ENCODE measurements at places on chromosomes 2 and 18.

DNA sequence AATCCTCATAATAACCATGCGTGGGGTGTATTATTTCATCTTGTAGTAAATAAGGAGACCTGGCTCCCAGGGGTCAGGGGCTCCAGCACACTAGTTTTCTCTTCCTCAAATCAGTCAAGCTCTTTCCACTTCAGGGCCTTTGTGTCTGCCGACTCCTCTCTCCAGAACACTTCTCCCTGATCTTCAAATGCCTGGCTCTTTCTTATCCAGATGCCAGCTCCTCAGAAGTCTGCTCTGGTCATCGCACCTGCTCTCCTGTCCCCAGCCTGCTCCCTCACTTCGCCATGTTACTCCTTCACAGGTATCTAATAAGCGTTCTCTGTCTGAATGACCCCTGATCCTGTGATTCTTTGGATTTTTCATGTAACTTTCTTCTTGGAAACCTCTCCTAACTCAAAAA is 62.0 kb downstream of the GYPC start:
- no peak for DNase-seq

- no peak for DNase-seq
These were observed 2.8 kb downstream of the MFSD2B start for GRCh38 chr2:24012521-24013188.

- no peak for DNase-seq
These were observed 712.5 kb downstream of the TDRD15 start for GRCh38 chr2:21836261-21836660.

DNA sequence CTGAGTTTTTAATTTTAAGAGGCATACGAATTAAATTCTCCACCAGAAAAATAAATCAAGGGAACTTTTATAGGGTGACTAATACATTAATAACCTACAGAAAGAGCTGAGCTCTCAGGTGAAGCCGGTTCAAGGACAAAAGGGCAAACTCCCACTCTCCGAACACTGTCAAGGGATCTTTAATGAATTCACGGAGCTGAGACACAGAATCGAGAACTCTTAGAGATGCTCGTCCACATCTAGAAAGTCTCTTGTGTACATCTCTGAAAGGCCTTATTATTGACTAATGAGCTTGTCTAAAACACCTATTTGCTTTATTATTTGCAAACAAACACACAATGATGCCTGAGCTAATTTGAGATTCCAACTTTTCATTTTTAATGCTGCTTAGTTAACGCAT is 33.3 kb upstream of the PIK3C3 start:
- DNase-seq = no peak

- no peak for DNase-seq
These were observed 149.0 kb upstream of the CDH7 start for GRCh38 chr18:65601775-65602174.

DNA sequence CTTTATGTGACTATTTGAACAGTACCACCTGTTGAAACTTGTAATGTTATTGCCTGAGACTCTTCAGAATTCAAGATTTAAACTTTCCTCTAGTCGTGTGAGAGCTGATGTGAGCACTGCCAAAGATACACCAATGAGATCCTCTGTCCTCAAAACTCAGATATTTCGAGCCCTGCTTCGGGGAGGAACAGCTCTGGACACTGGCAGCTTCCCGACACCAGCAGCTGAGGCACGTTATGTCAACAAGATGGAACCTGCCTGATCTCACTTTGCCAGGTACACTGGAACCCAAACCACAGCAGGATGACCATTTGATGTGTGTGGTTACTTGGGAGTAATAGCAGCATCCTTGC is 319.9 kb upstream of the RBMS1 start:
- DNase-seq = no peak

DNA sequence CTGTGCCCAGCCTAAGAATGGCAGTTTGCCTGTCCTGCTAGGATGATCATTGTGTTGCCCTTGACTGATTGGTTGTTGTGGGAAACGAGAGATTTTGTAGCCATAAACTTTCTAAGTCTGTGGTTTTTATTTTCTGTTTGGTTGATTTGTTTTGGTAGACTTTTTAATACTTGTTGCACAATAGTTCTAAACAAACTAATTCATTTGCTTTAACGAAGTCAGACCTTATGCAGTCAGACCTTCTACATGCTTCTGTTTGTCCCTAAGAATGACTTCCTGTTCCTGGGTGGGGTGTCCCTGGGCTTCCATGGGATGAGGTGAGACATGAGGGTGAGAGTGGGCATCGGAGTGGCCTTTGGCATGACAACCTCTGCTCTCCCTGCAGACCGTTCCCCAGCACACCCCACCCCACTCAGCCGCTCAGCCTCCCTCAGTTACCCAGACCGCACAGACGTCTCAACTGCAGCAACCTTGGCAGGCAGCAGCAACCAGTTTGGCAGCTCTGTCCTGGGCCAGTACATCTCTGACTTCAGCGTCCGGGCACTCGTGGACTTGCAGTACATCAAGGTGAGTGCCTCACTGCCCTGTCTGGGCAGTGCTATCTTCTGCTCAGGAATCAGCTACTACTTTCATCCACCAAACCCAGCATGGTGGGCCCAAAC is 7.8 kb upstream of the CNNM3 start:
- no peak for DNase-seq

DNA sequence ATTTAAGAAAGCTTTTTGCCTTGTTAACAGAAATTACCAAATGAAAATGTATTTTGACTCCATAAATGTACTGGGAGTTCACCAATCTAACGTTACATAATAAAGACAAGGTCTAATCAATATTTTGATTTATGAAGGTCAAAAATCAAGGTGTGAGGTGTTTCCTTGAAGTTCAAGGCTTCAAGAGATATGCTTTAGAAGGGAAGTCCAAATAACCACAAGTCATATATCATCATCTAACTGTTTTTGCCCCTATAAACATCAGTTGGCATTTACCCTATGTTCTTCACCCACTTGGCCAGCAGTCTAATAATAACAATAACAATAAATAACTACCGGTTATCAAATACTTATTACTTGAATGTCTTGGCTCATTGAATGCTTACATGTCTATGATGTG is 196.1 kb upstream of the ID2 start:
- no peak for DNase-seq

GRCh38 chr2:240705204-240705791 is 13.6 kb downstream of the AQP12A start:
- DNase-seq = no peak

DNA sequence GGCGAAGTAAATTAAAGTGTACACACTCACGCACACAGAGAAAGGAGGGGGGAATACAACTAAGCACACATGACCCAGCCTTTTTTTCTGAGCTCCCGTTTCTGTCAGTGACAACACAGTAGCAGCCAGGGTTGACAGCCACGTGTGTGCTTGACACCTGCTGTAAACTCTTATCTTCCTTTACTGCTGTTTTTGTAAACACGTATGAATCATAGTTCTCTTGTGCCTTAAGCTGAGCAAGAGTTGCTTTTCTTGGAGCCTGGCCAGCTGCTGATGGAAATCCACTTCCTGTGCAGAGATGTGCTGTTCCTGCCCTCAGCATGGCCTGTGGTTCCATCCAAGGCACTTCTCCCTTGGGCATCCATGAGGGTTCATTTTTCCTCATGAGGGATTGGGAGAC is 561.9 kb downstream of the GALR1 start:
- no peak for DNase-seq

DNA sequence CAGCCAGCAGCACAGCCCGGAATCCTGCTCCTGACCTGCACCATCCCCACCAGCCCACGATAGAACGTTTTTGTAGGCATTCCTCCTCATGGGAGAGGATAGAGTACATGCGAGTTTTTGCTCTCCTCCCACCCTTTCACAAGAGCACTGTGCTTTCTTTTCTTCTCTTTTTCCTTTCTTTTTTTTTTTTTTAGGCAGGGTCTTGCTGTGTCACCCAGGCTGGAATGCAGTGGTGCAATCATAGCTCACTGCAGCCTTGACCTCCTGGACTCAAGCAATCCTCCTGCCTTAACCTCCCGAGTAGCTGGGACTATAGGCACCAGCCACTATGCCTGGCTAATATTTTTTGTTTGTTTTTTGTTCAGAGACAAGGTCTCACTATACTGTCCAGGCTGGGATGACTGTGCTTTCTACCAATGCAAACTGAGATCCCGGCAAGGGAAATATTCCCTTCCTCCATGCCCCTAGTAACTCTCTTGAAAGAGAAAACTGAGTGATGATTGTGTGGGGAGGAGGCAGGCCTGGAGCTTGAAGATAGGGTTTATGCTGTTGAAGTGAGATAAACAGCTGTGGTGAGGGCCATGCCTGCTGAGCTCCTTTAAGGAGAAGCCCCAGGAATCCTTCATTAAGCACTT is 82.6 kb upstream of the TXNDC2 start:
- no peak for DNase-seq

DNA sequence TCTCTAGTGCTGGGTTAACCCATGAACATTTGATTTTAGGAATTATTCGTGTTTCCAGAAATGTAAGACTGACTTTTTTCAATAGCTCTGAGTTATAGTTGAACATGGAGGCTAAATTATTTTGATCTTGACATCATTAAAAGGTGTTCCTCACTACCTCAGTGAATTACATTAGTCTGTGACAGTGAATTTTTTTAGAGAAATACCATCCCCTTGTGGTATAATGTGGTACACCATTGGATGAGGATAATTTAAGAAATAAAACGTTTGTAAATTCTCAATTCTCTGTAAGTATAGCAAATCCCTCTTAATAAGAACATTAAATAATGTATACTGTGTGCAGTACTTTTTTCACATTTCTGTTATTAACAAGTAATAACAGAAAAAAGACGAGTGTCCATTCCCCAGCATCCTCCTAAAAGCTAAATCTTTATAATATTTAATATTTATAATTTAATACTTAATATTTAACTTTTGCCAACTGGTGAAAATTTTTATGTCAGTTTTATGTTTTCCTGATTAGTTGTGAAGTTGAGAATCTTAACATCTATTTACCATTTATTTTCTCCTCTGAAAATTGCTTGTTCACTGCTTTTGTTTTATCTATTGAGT is 70.3 kb upstream of the CWC22 start:
- DNase-seq = no peak

DNA sequence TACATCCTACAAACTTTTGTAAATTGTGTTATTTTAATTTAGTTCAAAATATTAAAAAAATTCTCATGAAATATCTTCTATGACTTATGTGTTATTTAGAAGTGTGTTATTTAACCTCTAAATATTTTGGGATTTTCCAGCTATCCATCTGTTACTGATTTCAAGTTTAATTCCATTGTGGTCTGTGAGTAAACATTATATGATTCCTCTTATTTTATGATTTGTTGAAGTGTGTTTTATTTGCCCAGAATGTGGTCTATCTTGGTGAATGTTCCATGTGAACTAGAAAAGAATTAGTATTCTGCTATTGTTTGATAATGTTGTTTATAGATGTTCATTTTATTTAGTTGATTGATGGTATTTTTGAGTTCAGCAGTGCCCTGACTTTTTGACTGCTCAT is 136.0 kb downstream of the ZNF804A start:
- DNase-seq = no peak

DNA sequence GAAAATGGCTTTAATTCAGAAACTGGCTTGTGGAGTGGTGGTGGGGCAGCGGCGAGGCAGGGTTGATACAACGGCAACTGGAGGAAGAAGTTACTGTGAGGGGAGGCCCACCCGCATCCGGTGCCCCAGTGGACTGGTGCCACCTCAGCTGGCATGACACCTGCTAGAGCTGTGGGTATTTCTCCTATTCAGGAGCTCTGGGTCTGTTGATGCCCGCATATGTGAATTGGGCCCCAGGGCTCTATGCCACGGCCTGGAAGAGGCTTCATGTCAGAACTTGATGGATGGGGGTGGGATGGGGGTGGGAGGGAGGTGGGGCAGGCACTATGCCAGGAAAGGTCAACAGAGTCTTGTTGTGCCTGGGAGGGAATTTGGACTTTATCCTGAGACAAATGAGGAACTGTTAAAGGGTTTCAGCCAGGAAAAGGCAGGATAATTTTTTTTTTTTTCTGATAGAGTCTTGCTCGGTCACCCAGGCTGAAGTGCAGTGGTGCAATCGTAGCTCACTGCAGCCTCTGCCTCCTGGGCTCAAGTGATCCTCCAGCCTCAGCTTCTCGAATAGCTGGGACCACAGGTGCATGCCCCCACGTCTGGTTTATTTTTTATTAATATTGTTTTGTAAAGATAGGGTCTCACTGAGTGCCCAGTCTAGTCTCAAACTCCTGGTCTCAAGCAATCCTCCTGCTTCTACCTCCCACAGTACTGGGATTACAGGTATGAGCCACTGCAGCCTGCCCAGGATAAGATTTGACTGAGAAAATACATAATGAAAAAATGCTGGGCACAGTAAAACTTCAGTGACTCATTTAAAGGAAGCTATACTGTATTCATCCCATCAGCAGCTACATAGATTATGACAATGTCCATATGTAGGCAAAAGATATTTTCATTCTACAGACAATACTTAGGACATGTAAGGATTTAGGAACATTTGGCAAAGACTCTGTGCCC is 52.6 kb downstream of the SH2D6 start:
- DNase-seq = no peak

DNA sequence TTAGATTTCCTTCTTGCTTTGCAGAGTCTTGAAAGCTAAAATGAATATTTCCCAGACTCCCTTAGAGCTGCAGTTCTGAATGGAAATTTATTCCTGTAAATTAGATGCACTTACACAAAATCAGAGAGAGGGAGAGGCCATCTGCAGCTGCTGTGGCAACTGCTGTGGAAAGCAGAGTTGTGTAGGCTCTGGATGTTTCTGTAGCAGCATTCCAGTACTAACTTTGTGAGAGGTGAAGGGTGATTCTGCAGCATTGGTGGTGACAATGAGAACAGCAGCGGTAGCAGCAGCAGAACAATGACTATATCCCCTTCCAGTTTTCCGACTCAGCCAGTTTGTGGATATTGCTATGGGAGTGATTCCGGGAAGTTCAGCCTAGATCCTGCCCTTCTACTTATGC is 433.0 kb upstream of the REG3G start:
- no peak for DNase-seq

DNA sequence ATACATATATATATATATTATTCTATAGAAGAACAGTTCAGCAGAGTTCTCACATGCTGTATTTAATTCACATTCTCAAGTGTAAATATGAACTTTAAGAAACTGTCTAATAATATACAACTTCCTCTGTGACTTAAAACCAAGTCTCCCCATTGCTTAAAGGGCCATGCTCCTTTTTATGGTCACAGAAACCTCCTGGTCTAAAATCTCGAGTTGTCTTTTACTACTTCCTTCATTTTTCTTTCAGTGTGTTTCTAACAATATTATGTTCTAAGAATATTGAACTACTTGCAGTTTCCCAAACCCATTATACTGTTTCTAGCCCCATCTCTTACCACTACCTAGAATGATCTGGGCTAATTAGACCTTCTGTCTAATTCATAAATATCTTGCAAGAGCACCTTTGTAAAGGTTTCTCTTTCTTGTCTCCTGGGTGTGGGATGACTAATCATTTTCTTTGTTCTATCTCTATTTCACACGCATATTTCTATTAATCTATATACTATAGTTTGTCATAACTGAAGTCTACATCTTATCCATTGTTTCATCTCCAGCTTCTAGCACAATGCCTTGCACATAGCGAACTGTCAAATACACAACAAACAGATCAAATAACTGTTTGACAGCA is 48.8 kb downstream of the ERBB4 start:
- no peak for DNase-seq

GRCh38 chr2:24183366-24184069 is 8.7 kb downstream of the FAM228A start:
- no peak for DNase-seq

- no peak for DNase-seq
These were observed 417.7 kb upstream of the GYPC start for GRCh38 chr2:126238251-126238650.

GRCh38 chr18:55781481-55781957 is 193.5 kb upstream of the TCF4 start:
- peak; percentile 59 for DNase-seq

Data from A172 (cell line).